ENCODE measurements at places on chromosomes 5 and 9.

DNA sequence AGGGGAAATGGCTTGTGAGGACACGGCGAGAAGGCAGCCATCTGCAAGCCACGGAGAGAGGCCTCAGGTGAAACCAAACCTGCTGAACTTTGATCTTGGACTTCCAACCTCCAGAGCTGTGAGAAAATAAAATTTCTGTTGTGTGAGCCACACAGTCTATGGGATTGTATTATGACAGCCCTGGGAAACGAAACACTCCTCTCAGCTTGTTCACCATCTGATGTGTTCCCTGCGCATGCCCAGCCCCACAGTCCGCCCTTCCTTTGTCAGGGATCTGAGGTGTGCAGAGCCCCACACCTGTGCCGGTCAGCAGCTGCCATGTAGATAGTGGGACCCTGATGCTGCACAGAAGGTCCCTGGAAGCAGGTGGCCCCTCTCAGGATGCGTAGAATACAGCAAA is 34.1 kb downstream of the PLPP7 start:
- no peak overlapping the region for H3K27ac ChIP-seq
- H3K36me3 ChIP-seq: no peaks in the 10 kb centered on the region
- no peak for DNase-seq
- no peak overlapping the region for H3K4me3 ChIP-seq
- H3K27me3 ChIP-seq: no peaks in the 10 kb centered on the region
- H3K4me1 ChIP-seq: no peaks in the 10 kb centered on the region

GRCh38 chr9:129838707-129839259 is 3.5 kb downstream of the USP20 start:
- H3K4me3 ChIP-seq: no peak overlapping the region
- peaks cover 55% of the 10 kb centered on the region for H3K4me1 ChIP-seq
- peak overlapping the region; percentile 23 for H3K27ac ChIP-seq
- no peak for DNase-seq
- peaks cover 14% of the 10 kb centered on the region for H3K36me3 ChIP-seq

DNA sequence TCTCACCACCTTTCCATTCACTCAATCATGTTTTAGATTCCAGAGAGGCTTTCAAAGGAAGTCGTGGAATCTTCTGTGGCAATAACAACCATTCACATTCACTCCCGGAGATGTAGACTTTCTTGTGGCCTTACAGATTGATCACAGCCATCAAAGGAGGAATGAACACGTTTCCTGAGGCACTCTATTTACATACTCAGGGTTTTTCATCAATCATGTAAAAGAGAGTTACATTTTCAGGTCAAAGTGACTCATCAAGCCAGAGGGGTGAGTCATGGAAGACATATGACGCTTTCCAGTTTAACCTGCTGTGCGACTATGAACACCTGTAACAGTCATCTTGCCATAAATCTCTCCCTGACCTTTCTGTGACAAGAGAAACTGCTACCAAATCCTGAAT is 39.3 kb upstream of the RAD23B start:
- H3K27ac ChIP-seq: peak overlapping the region; percentile 45
- H3K4me3 ChIP-seq: no peak overlapping the region
- H3K4me1 ChIP-seq: peaks cover 3% of the 10 kb centered on the region
- no peak for DNase-seq
- no peaks in the 10 kb centered on the region for H3K36me3 ChIP-seq

- no peaks in the 10 kb centered on the region for H3K36me3 ChIP-seq
- DNase-seq: no peak
- H3K4me1 ChIP-seq: peaks cover 9% of the 10 kb centered on the region
- H3K4me3 ChIP-seq: peak overlapping the region; percentile 4
- peak overlapping the region; percentile 46 for H3K27ac ChIP-seq
- H3K27me3 ChIP-seq: no peaks in the 10 kb centered on the region
These were observed 146.2 kb downstream of the GOLPH3 start for GRCh38 chr5:32027717-32028458.

DNA sequence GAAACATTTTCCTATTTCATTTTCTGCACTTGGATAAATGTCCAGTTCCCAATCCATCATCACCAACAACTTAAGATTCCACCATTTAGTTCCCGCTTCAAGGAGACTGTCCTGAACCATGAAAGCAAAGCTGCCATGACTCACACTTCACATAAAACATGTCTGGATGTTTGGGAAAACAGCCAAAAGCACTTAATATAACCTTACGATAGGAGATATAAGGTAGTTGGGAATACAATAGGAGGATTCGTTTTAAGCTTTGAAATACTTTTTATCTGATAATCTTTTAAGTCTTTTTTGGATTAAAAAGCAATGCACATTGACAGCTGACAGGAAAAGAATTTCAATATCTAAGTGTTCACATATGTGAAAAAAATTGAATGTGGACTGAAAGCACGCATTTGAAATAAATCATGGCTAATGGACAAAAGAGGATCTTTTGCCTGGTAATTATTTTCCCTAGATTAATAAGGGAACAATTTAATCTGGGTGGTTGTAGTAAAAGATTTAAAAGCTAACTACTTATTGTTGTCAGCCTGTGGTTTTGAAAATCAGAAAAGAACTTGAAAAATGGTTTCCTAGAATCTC is 17.3 kb upstream of the TGFBI start:
- peaks cover 44% of the 10 kb centered on the region for H3K4me1 ChIP-seq
- H3K4me3 ChIP-seq: no peak overlapping the region
- DNase-seq: no peak

DNA sequence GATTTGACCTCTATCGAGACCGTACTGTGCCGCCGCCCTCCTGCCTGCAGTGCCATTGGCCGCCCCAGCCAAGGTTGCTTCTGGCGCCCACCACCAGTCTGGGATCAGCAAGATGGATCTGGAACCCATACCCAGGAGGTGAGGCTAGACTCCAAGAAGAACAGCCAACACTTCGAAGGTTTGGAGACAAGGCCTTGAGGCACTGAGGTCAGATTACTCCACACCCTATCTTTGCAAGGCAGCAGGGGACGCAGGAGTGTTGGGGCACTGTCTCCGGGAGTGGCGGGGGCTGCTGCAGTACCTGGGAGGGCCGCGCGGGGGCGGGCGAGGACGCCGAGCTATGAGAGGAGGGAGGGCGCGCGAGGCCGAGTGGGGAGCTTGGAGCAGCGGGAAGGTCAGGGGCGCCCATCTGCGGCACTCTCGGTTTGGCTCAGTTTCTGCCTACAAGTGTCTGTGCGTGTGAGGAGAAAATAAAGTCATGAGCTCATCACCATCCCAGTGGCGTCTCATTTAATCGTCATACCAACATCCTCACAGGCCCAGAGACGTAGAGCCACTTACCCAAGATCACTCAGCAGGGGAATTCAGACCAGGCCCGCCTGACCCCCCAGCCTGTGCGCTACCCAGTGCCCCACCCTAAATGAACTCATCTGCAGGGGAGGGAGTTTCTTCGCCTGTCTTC is 20.5 kb upstream of the PSD2 start:
- H3K27me3 ChIP-seq: no peaks in the 10 kb centered on the region
- H3K4me3 ChIP-seq: no peak overlapping the region
- H3K4me1 ChIP-seq: no peaks in the 10 kb centered on the region

- H3K36me3 ChIP-seq: no peaks in the 10 kb centered on the region
- H3K27me3 ChIP-seq: no peaks in the 10 kb centered on the region
- peak overlapping the region; percentile 36 for H3K27ac ChIP-seq
These were observed 317.1 kb upstream of the CLINT1 start for GRCh38 chr5:158175934-158176481.

DNA sequence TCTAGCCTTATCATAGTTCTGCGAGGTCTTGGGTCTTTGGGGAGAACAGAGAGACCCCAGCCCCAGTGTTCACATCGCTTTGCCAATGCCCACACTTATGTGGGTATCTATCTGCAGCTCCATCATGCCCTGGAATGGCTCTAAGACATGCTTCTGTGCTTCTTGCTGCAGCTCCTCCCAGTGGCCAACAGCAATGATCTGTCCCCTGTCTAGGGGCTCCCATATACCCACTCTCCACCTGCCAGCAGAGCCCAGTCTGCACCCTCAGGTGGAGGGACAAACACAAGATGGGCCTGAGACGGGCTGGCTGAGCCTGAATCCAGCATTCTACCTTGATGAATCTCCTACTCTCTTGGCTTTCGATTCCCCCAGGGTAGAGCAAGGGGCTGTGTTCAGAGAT is 14.6 kb upstream of the DAP start:
- H3K4me3 ChIP-seq: no peak overlapping the region
- H3K4me1 ChIP-seq: no peaks in the 10 kb centered on the region
- no peaks in the 10 kb centered on the region for H3K27me3 ChIP-seq
- no peak for DNase-seq
- no peaks in the 10 kb centered on the region for H3K36me3 ChIP-seq

GRCh38 chr5:31445041-31445600 is 86.8 kb downstream of the DROSHA start:
- no peaks in the 10 kb centered on the region for H3K27me3 ChIP-seq
- peaks cover 7% of the 10 kb centered on the region for H3K4me1 ChIP-seq
- H3K36me3 ChIP-seq: peaks cover 15% of the 10 kb centered on the region
- H3K4me3 ChIP-seq: no peak overlapping the region
- no peak for DNase-seq

DNA sequence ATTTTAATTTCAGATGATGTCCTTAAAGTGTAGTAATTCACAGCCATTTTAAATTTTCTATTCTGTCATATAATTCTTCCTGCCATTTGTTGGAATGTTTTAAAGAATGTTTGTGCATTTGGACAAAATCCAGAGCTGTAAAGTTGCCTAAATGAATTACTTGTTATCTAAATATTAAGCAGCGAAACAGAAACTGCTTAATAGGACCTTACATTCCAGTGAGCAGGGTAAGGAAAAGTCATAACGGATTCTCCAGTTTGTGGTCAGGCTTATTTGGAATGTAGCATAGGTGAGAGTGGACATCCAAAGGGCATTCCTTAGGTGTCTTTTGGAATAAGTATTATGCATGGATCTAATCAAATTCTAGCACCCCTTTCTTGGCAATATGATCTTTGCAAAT is 410.4 kb upstream of the PTPRD start:
- H3K4me1 ChIP-seq: no peaks in the 10 kb centered on the region
- DNase-seq: no peak
- no peaks in the 10 kb centered on the region for H3K27me3 ChIP-seq

DNA sequence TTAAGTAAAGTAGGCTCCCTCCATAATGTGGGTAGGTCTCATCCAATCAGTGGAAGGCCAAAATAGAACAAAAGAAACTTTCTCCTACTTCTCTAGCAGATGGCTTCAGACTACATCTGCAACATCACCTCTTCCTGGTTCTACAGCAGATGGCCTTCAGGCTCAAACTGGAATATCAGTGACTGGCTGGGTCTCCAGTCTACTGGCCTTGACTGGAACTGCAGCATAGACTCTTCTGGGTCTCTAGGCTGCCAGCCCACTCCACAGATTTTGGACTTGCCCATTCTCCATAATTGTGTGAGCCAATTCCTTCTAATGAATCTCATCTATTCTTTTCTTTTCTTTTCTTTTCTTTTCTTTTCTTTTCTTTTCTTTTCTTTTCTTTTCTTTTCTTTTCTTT is 64.8 kb downstream of the ACER2 start:
- H3K36me3 ChIP-seq: no peaks in the 10 kb centered on the region
- no peak for DNase-seq
- no peak overlapping the region for H3K27ac ChIP-seq
- peaks cover 9% of the 10 kb centered on the region for H3K27me3 ChIP-seq

DNA sequence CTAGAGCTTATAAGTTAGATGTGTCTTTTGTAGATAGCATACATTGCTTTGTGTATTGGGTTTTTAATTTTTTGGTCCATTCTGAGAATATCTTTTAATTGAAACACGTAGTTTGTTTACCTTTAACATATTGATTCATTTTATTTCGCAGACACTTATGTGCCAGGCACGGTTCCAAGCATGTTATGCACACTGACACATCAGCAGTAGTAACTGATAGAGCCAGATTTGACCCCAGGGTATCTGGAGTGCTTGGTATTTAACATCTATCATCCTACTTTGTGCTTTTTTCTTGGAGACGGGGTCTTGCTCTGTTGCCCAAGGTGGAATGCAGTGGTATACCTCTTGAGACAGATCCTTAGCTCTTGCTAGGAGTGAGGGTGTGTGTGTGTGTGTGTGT is 71.9 kb downstream of the USP20 start:
- peaks cover 19% of the 10 kb centered on the region for H3K36me3 ChIP-seq
- no peak for DNase-seq
- no peak overlapping the region for H3K27ac ChIP-seq
- H3K4me3 ChIP-seq: no peak overlapping the region
- H3K4me1 ChIP-seq: peaks cover 20% of the 10 kb centered on the region
- no peaks in the 10 kb centered on the region for H3K27me3 ChIP-seq

Measured in esophagus squamous epithelium (tissue), 5 donors.